Ascending aorta (tissue), 2 donors: ENCODE measurements at places on chromosomes 2 and 18.

GRCh38 chr18:8081872-8082553 lies 514.9 kb downstream of the PTPRM start:
- no peak for DNase-seq

GRCh38 chr18:22241921-22242361 lies 72.6 kb downstream of the GATA6 start:
- no peak for DNase-seq

- no peak for DNase-seq
Observed at GRCh38 chr2:10028988-10029874, 14.1 kb upstream of the KLF11 start.

GRCh38 chr2:36329251-36329650 lies 26.3 kb upstream of the CRIM1 start:
- no peak for DNase-seq

DNA sequence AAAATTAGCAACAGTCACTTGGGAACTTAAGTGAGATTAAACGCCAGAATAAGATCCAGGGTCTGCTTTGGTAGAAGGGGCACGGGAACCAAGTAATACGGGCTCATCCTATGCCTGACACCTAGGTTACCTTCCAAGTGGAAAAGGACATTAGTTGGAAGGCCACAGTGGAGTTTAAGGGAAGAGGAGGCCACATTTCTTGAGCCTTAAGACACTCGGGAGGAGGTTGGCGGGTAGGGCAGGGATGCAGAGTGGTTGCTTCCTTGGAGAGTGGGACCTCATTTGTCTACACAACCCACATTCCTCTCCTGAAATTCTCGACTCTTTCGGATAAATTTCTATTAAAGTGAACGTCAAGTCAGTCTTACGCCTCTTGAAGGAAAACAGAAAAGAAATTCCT lies 510 bp upstream of the DNAH6 start:
- DNase-seq = no peak

DNA sequence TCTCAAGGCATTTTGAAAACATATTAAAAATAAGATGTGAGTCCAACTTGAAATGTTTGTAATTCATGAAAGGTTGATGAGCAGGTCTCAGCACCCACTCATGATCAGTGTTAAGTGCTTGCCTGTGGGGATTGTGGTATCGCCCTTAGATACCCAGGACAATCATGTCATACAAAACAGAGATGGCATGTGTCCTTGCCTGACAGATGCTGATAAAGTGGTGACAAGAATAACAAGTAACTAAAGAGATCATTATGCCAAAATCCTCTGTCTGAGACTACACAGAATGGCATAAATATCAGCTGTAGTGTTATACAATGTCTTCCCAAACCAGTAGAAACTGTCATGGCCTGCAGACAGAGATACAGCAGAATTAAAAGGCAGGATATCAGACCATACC lies 930.3 kb downstream of the SUCLG1 start:
- DNase-seq = no peak

DNA sequence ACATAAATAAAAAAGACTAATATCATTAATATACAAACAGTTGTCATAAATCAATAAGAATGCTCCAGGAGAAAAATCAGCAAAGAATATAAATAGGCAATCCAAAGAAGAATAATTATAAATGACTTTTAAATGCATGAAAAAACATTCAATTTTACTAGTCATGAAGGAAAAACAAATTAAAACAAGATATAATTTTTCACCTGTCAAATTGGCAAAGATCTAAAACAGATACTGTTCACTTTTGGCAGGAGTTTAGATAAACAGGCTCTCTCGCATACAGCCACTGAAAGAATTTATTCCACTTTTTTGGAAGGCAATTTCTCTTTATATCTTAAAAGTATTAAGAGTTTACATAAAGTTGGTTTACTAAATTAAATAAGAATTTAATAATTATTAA lies 176.8 kb upstream of the SETBP1 start:
- DNase-seq = no peak

DNA sequence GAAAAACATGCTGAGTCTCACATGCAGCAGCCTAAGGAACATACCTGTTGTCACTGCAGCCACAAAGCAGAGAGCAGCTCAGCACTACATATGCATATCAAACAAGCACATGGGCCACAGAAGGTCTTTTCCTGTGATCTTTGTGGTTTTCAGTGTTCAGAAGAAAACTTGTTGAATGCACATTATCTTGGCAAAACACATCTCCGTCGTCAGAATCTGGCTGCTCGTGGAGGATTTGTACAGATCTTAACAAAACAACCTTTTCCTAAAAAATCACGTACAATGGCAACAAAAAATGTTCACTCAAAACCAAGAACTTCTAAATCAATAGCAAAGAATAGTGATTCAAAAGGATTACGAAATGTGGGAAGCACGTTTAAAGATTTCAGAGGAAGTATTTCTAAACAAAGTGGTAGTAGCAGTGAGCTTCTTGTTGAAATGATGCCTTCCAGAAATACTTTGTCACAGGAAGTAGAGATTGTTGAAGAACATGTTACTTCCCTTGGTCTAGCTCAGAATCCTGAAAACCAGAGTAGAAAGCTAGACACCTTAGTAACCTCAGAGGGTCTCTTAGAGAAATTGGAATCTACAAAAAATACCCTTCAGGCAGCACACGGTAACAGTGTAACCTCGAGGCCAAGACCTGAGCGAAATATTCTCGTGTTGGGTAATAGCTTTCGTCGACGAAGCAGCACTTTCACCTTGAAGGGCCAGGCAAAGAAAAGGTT lies 34.1 kb downstream of the ZNF407 start:
- no peak for DNase-seq
